Activated B cell treated with CpG ODN at 0.5 μM for 24 hours (primary cell): ENCODE measurements at places on chromosomes 2 and 18. TPM values are rescaled to one million over a fixed set of nuclear protein-coding genes. Genes with fewer than 3 reads are reported as not detected.
A peak's percentile ranks its signal among the peaks of the same experiment; 100 is the strongest.

GALNT13 gene
- not detected in 2 replicates for total RNA-seq

TMEM185B gene
- total RNA-seq, result 25.6 and 26.8 TPM in 2 replicates

GAREM2 gene
- 2.2 and 3.1 TPM in 2 replicates for total RNA-seq

MDH1B gene
- not detected in 2 replicates for total RNA-seq

CFAP65 gene
- total RNA-seq, result not detected in 2 replicates

CYP27A1 gene
- 0.49 and 0.55 TPM in 2 replicates for total RNA-seq

MROH2A gene
- not detected in 2 replicates for total RNA-seq

TUBB8B gene
- total RNA-seq, result 0.22 TPM in 1 of 2 replicates, not detected in the other

DES gene
- total RNA-seq, result not detected in 2 replicates

DNA sequence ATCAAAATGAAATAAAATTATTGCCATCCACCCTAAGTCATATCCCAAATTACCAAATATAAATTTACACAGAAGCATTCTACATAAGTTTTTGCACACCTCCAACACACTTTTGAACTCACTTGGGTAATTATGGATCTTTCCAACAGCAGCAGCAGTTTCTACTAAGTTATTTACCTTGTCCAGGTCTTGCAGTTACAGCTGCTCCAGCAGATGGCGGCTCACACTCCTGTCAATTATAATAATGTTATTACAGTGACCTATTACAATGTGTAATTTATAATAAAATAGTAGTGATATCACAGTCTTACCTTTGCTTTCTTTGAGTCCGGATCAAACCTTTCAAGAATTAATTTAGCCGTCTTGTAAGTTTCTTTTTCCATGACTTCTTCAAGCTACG lies 37.9 kb downstream of the LNPK start:
- no peak for DNase-seq

DNA sequence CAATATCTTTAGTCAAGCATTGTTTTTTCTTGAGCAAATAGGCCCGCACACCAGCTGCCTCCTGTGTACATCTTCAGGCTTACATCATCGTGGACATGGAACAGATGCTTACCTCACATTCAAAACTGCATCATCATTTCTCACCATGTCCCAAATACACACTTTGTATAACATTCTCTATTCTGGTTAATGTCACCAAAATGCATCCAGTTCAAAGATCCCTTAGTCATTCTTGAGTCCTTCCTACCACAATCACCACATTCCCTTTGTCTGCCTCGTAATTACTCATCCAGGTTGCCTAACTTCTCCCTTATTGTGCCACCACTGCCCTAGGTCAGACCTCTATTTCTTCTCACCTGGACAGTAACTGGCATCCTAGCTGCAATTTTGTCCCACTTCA lies 373.7 kb upstream of the GALNT5 start:
- no peak for DNase-seq

- DNase-seq, result no peak
These were observed 73.2 kb downstream of the COL3A1 start for GRCh38 chr2:189047171-189047888.

DNA sequence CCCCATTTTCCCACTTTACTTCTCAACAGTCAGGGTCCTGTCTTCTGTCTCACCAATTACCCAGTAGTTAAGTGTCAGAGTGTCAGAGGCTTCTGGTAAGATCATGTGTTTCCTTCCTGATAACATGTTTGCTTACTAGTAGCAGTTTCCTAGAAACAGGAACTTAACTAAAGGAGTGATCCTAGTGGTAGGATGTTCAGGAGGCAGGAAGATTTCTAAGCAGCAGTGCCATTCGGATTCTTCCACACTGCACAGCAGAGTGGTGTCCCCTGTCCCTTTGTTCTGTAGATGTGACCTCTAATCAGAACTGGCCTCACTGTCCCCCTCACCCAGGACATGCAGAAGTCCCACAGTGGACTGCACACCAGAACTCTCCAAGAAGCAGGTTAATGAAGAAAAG lies 221.8 kb upstream of the OSR1 start:
- no peak for DNase-seq

- no peak for DNase-seq
These were observed 241.0 kb upstream of the RBBP8 start for GRCh38 chr18:22691946-22692710.

GRCh38 chr18:12990967-12991820 lies at the start of gene CEP192:
Gene CEP192 (plus strand): TSS chr18:12991362. CDS start chr18:12999425, 8,063 bp downstream.
- DNase-seq, result peak; percentile 93

- DNase-seq, result peak; percentile 61
These were observed at the start of gene TNFRSF11A for GRCh38 chr18:62324917-62325805. Gene TNFRSF11A (plus strand): TSS chr18:62325310. CDS start chr18:62325353, 43 bp downstream.

- DNase-seq, result no peak
These were observed 574 bp downstream of the NIFK start for GRCh38 chr2:121736140-121736461.

DNA sequence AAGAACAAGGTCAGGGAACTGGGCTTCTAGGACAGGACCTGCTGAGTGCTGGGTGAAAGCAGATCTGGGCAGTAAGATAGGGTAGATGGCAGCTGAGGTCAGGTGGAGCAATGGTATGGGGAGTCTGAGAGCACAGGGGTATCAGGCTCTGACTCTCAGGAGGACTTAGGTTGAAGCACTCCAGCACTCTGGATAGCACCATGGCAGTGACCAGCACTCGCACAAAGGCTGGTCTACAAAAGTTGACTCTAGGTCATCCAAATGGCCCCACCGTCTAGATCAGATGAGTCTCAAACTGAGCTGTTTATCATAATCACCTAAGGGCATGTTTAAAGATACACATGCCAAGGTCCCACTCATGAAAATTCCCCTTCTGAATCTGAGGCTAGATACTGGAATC lies 60.1 kb downstream of the CDKL4 start:
- DNase-seq, result no peak

DNA sequence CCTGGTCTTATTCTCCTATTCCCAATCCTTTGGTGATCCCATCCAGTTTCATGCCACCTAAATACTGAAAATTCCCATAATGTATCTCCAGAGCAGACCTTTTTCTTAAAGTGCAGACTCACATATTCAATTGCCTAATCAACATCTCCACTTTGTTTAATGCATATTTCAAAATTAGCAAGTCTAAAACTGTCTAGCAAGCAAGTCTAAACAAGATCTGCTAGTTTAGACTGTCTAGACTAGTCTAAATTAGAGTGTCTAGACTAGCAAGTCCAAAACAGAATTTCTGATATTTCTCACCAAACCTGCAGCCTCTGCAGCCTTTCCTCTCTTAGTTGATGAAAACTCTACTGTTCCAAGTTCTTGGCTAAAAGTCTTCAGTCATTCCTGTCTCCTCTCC lies 44.6 kb downstream of the THUMPD2 start:
- DNase-seq, result no peak

DNA sequence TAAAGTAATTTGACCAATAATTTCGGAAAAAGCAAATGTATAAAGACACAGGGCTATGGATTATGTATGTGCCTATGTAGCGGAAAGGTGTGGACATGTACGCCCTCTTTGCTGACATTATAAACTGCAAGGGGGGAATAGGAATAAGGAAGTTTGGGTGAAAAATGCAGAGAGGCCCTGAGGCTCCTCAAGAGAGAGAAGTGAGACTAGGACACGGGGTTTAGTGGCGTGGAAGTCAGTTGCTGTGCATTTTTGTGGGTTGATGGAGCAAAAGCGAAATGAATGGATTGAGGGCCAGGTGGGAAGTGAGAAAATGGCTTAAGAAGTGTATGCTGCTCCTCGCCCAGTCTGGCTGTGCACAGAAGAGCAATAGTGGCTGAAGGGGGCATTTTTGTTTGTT lies 96.2 kb upstream of the B3GNT7 start:
- no peak for DNase-seq

DNA sequence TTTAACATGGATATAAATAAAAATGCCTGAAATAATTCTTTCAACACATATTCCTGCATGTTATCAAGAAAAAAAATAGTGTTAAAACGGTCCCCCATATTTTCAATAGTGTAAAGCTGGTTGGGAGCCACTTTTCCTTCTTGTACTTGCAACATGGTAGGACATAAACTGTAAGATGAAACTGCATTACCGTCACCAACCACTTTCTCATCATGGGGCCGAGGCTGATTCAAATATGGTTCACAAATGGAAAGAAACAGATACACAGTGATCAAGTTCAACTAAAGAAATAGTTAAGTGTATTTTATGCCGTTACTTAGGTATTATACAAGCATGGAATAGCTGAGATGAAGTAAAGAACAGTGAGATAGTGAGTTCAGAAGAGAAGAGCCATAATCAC lies 360.7 kb downstream of the ZEB2 start:
- no peak for DNase-seq

DNA sequence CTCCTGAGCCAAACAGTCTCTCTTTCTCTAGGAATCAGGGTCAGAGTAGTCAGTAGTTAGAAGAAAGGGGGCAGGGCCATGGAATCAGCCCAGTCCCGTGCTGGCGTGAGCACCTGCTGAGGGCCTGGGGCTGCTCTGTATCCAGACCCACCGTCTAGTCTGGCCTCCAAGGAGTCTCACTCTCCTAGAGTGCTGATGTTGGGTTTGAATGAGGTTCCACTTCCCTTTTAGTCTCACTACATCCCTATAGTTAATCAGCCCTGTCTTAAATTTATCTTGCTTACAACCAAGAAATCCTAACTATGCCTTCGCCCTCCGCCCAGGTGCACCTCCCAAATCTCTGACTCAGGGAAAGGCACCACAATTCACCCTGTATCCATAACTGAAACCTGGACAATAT lies 13.4 kb upstream of the KCTD1 start:
- no peak for DNase-seq

- no peak for DNase-seq
These were observed 2016.1 kb upstream of the PIK3C3 start for GRCh38 chr18:39938676-39939608.

DNA sequence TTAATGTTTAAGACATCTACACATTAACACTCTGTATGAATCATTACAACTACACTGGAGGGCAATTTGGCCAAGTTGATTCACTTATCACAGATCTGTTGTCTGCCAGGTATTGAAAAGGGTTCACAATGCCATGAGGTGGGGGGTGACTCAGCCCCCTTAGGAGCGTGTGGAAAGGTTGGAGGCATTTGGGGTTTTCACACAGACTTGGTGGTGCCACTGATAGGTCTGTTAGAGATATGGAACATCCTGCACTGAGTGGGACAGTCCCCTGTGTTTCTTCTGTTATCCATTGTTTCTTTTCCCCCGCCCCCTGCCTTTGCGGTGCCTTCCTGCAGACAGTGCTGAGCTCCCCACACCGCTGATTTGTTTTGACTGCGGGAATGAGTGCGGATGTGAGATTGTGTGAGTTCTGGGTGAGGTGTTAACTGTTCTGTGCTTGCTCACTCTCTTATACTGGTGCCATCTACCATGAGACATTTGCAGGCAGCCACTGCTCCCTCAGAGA lies 9.3 kb upstream of the TSN start:
- no peak for DNase-seq

GRCh38 chr2:7020059-7020458 lies 102.8 kb downstream of the RNF144A start:
- DNase-seq, result no peak

DNA sequence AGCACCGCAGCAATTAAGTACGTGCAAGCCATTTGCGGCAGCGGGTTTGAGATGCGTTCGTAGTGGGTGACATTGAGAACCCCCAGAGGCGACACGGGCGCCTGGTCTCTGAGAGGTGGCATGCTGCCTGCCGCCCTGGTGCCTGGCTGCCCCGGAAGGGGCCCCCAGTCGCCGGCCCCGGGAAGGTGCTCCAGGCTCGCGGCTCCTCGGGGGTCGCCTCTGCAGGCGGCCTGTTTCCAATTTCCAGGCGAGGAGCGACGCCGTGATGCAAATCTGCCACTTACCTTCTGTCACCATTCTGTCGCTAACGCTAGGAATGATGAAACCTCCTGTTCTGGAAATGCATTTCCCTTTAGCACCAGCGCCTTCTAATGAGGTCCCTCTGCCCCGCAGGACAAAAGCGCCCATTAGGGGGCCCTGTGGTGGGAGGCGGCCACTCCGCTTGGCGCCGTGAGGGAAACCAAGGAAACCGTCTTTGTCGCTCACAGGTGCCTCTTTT lies 13.0 kb downstream of the KIF5C start:
- peak; percentile 19 for DNase-seq

DNA sequence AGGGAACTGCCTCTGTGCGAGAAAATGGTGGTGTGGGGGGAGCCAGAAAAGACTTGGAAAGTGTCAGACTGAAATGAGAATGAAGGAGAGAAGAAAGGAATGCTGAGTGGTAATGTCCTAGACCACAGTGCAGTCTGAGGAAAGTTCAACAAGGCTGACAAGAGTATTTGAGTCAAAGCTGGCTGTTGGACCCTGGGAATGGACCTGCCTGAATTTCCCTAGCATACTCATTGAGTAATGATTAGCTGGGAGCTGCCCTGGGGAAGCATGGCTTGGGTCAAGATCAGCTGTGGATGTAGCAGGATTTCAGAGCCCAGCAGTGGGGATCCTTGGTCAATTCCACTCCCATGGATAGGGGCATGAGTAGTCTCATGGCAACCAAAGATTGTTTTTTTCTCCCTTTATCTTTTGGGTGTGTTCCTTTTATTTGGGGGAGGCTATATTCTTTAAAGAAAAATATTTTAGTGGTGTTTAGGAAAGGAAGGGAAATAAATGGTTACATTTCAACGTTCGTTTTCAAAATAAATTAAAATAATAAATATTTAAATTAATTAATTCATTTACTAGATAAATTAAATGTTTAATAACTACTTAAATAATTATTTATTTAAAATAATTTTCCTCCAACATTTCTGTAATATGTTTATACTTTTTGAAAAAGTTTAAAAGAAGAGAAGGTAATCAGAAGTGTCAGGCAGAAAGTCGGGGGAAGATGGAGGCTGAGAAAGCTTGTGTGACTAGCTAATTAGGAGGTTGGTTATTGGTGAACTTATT lies 15.9 kb upstream of the LHCGR start:
- DNase-seq, result no peak

- DNase-seq, result no peak
These were observed 13.6 kb downstream of the DCC start for GRCh38 chr18:52353589-52353988.

DNA sequence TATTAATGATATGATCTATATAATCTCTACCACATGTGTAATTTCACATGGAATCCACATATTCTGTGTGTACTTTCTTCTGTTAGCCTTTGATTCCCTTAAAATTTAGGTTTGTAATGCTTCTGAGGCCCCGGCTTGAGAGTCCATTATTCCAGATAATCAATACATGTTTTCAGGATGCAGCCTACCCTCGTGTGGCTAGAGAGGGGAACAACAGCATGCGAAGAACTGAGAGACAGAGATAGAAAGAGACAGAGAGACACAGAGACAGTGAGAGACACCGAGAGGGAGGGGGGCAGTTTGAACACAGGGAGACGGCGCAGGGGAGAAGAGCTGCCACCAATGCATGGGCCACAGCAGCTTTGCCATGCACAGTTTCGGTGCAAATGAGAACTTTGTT lies 185.4 kb downstream of the SNTG2 start:
- DNase-seq, result no peak
